ENCODE measurements at places on chromosomes 16 and 17.

DNA sequence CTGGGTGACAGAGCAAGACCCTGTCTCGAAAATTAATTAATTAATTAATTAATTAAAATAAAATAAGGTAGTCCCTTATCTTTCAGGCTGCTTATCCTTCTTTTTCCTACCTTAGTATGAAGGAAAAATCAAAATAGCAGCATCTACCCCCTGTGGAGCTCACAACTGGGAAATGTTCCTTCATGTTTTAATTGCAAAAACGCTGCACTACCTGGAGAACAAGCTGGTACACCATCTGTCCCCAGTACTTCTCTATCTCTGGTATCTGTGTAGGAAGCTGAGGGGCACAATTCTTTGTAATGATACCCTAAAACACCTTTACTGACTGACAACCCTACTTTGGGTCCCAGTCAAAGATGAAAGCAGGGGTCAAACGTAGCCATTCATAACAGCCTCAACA lies 55.1 kb upstream of the MNT start:
- no peak for DNase-seq

GRCh38 chr16:47978491-47979163 lies 177.2 kb downstream of the ABCC12 start:
- DNase-seq, result no peak

GRCh38 chr16:24858219-24859041 lies 12.7 kb downstream of the SLC5A11 start:
- DNase-seq, result peak; percentile 57

- no peak for DNase-seq
Observed at GRCh38 chr16:3460585-3460984, 17.1 kb downstream of the NAA60 start.

DNA sequence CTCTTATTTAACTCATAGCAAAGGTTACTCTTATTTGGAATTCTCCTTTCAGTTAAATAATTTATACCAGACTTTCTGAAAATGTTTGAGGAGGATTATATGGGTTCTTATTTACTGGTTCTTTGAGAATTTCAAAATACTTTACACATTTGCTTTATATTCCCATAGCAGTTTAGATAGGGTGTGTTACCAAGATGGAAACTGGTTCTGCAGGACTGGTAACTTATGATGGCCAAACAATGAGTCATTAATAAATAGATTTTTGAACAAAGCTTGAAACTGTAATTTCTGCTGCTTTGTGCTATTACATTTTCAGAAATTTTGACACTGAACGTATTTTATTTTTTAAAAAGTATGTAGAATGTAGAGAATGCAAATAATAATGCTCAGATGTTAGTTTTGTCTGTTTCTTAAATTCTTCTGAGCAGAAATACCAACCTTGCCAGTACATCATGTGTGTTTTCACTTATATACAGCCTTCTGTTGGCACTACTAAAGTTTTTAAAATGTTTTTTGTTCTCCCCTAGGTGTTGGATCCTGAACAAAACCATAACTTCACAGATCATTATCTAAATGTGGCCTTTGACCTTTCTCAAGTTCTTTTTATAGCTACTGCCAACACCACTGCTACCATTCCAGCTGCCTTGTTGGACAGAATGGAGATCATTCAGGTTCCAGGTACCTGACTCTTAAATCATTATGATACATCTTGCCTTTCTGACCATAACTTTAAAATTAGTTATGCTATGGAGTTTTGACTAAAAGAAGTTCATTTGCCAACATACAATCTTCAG lies 48.3 kb upstream of the ABCC11 start:
- no peak for DNase-seq
